ENCODE measurements at places on chromosomes 13 and 19.

GRCh38 chr13:44715287-44716230 lies 139.4 kb upstream of the TSC22D1 start:
- DNase-seq: no peak

- peak; percentile 53 for DNase-seq
Measured at GRCh38 chr19:57664269-57665127, 4.2 kb upstream of the ZSCAN4 start.

GRCh38 chr13:102771298-102772041 lies 2.1 kb downstream of the TEX30 start:
- DNase-seq: no peak

DNA sequence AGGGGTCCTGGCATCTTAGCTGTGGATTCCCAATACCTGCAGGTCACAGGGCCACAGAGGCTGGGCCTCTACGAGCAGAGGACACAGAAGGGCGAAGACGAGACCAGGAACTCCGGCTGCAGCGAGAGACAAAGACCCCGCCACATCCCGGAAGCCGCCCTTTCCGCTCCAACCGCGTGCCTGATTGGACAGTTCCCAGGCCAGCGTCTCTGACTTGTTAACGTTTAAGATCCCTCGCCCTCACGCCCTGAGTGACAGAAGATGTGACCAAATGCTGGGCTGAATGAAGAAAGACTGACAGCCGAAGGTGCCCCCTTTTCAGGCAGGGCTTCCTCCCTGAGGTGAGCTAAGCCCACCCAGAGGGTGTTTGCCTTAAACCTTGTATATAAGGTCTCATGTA lies at the start of gene ZNF98:
Gene ZNF98, minus strand, starts transcription at position 136 of the 400 bp plus-strand sequence. Its CDS starts 122 bp downstream, at position 14.
- no peak for DNase-seq

DNA sequence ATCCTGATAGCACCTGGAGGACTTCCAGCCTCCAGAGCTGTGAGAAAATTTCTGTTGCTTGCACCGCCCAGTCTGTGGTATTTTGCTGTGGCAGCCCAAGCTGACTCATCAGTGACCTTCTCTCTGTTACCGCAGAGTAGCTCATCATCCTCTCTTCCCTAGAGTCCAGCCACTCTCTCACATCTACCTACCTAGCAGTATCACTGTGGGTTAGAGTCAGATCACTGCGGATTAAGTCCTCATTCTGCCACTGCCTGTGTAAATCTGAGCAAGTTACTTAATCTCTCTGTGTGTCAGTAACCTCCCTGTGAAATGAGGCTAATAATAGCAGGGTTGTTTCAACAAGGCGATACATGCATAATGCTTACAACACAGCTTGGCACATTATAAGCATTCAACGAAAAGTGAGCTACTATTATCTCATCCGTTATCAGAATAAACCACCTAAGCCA lies 40.3 kb upstream of the USPL1 start:
- no peak for DNase-seq
